ENCODE measurements at places on chromosomes 13 and 19.
A peak's percentile ranks its signal among the peaks of the same experiment; 100 is the strongest.

DNA sequence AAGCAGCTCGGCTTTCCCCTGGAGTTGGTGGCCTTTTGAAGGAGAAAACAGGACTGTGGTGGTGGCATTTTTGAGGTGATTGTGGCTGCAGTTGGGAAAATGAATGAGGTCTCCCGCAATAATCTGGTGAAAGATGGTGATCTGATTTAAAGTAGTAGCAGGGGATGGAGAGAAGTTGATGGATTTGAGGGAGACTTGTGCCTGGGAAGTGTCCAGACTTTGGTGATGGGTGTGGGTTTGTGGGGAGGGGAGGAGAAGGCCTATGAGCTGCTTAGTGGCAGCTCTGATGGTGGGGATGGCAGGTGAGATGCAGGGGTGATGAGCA is 4.0 kb upstream of the EPN1 start:
- no peak for DNase-seq

GRCh38 chr13:44159633-44160279 is 213.9 kb upstream of the SERP2 start:
- peak; percentile 29 for DNase-seq

DNA sequence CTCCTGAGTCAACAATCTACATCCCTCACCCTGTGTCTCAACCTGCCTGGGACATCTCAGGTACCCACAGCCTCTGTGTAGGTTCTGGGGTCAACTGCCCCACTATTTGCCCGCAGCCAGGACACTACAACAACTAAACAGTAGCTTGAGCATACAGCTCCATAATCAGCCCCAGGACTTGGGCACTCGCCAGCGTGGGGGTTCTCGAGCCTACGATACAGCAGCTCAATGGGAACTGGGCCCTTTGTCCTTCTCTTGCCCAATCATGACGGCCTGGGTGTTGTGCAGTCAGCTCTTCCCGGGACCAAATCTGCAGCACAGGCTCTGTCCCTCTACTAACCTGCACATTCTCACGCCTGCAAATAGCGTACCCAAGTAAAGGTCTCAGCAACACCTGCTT is 1.3 kb downstream of the ZNF180 start:
- no peak for DNase-seq

GRCh38 chr13:43441464-43441863 is 345.3 kb downstream of the ENOX1 start:
- no peak for DNase-seq

DNA sequence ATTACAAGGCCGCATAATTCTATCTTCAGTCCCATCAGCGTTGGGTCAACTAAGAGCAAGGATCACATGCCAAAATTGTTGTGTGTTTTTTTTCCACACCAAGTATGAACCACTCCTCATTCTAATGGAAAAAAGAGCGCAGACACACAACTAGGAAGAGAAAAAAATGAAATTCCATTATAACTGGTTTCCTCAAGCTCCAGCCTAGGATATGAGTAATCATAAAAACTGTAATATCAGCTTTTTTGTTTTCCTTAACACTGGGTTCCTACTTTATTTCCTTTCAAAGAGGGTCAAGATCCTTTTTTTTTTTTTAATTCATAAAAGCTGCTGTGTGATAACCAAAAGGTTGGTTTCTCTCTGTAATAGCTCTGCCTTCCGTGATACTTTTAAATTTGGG is 19.4 kb downstream of the TSHZ3 start:
- DNase-seq = no peak

- DNase-seq = no peak
Observed at GRCh38 chr19:1089891-1090290, 5.3 kb downstream of the POLR2E start.

GRCh38 chr13:44750630-44751029 is 174.5 kb upstream of the TSC22D1 start:
- DNase-seq = no peak

GRCh38 chr19:2294687-2295335 is 12.8 kb upstream of the PEAK3 start:
- no peak for DNase-seq

DNA sequence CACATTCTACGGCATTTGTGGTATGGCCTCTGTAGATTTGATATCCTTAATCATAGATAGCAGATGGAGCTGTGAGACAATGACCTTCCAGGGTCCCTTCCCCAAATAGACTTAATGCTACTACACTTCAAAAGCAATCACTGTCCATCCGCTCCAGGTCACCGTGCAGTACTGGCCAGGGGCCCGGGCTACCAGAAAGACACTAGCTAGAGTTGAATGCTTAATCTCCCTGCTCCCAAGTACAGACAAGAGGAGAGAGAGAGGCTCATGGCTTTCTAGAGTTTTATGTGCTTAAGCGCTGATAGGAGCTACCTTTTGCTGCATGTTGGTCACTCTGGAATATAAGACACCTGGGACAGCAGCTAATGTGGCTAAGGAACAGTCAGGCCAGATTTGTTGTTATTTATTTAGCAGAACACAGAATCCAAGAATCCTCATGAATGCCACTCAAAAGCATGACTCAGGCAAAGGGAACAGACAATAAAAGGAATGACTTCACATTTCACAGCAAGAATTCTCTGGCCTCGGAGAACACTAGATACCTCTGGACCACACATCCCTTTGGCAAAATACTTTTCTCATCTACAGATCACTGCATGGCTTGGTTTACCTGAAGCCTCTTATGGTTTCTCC is 165.0 kb downstream of the LACC1 start:
- DNase-seq = peak; percentile 1

DNA sequence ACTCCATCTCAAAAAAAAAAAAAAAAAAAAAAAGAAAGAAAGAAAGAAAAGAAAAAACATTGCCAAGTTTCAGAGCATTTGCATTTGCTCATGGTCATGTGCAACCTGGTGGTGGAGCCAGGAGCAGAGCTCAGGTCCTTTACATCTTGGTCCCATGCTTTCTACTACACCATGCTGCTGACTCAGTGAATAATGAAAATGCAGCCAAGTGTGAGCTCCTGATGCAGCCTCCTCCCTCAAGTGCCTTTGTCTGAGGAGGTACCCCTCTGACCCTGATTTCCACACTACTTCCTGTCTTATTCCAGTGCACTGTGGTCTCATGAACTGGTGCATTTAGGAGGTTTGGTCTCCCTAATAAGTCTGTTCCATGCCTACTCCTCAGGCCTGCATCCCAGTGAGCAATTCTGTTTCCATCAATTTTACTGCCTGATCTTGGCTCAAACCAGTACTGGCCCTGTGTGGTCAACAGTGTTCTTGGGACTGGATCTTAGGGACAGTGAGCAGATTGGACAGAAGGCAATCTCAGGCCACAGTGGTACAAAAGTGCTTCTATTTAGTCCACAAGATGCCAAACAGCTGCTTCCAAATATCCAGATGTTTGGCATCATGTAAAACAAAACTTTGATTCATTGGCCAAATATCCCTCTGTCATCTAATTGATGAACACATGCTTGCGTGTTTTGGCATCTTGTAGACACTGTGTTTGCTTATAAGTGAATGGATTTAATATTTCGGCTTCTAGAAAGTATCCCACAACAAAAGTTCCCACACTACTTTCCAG is 28.8 kb upstream of the LRCH1 start:
- no peak for DNase-seq

GRCh38 chr13:33537676-33538075 is 252.1 kb upstream of the STARD13 start:
- DNase-seq = no peak

DNA sequence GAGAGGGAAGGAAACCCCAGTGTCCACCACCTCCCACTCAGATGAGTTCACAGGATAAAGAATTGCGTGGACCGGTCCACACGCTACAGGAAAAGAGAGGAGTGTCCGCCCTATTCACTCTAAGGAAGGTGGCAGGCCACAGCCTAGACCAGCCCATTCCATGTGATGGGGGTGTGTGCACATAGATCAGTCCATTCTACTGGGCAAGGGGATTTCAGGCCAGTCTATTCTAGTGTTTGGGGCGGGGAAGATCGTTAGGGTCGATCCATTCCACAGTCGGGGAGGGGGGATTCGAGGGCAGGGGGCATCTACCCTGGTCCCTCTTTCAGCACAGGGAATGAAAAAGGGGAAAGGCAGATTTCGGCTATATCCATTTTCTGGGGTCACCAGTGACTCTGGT is 7.8 kb downstream of the FIZ1 start:
- no peak for DNase-seq

DNA sequence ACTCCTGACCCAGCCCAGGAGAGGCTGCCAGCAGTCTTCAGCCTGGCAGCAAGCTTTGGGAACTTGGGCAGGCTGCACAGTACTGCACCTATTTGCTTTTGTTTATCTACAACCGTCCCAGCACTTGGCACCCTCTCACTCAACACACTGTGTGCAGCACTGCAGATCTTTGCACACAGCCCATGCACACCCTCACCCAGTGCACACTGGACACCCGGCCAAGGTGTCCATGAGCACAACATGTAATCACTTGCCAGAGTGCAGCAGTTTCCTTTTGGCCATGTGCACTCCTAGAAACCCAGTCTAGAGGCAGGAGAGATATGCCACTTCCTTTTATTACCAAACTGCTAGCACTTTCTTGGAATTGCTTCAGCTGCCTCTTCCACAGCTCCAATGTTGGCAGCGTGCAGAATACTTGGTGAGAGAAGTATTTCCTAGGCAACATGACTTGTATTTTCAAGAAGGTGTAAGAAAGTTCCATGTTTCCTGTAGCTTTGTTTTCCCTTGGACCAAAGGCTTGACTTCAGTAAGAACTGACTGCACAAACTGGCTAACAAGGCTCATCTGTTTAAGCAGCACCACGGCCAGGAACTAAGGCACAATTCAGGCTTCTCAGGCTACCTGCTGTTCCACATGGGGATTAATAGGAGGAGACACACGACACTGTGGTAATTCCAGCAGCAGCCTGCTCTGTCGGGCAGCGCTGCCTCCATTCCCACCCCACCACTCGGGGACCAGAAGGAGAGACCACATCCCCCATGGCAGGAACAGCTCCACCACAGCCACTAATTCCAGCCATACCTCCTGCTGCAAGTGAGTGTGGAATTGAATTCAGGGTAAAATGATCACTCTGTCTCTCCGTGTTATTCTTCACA is 15.3 kb downstream of the ATP7B start:
- DNase-seq = no peak

Data from T1000 (cell line).